GM23338 (cell line): ENCODE measurements at places on chromosomes 5 and 9. TPM values are rescaled to one million over a fixed set of nuclear protein-coding genes. Genes with fewer than 3 reads are reported as not detected.

SPATA31D3 gene
- not detected in 2 replicates for total RNA-seq

DOCK8 gene
- total RNA-seq = 0.50 and 0.94 TPM in 2 replicates

GRCh38 chr9:104743376-104743985, 4.0 kb upstream of the NIPSNAP3A start:
- peaks cover 3% of the 10 kb centered on the region; the same call in 1 of the 2 replicates for H3K4me1 ChIP-seq
- peak; percentile 67 for DNase-seq
- H3K4me3 ChIP-seq = no peak overlapping the region
- peaks cover 1% of the 10 kb centered on the region; the same call in 1 of the 2 replicates for H3K27me3 ChIP-seq
- H3K36me3 ChIP-seq = no peaks in the 10 kb centered on the region

GRCh38 chr9:83633255-83633654, 10.3 kb downstream of the IDNK start:
- DNase-seq = no peak
- H3K27ac ChIP-seq = no peak overlapping the region
- H3K36me3 ChIP-seq = no peaks in the 10 kb centered on the region
- no peaks in the 10 kb centered on the region for H3K27me3 ChIP-seq

DNA sequence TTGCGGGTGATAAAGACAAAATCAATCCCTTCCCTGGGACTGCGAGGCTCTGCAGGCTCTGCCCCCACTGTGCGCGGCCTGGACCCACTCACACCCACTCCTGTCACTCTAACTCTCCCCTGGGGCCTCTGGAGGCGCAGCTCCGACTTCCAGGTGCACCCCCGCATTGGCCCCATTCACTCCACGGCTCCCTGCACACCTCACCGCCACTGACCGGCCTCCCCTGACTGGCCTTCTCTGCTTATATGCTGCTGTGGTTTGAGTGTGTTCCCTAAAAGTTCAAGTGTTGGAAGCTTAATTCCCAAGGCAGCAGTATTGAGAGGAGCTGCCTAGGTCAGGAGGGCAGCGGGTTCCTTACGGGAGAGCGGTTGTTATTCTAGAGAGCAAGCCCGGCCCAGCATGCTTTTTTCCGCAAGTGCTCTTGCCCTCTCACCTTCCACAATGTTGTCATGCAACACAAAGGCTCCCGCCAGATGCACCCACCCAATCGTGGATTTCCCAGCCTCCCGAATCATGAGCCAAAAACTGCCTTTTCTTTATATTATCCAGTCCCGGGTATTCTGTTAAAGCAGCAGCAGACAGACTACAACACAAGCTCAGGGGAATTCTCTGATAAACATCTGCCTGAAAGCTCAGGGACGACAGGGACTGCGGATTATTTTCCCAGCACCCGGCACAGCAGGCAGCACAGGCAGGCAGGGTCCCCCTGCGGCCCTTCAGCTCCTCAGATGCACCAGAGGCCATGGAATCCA, 73.5 kb upstream of the LRRTM2 start:
- no peaks in the 10 kb centered on the region for H3K36me3 ChIP-seq
- H3K4me3 ChIP-seq = no peak overlapping the region
- H3K27ac ChIP-seq = no peak overlapping the region
- DNase-seq = no peak
- no peaks in the 10 kb centered on the region; the same call in 1 of the 2 replicates for H3K4me1 ChIP-seq

ECSCR gene
- total RNA-seq = 1.2 and 2.2 TPM in 2 replicates
